ENCODE measurements at places on chromosomes 12 and 14. TPM values are rescaled to one million over a fixed set of nuclear protein-coding genes. Genes with fewer than 3 reads are reported as not detected.

Gene KRT74
- not detected for total RNA-seq

Gene SMIM10L1
- 4.7 TPM for total RNA-seq

Gene GALNT4
- 9.0 TPM for total RNA-seq

Gene IL31
- total RNA-seq: not detected

Gene CLEC2A
- not detected for total RNA-seq

Gene FIGNL2
- under 0.01 TPM for total RNA-seq

Gene DHRS4L2
- 12.5 TPM for total RNA-seq

Gene TSPAN19
- total RNA-seq: not detected

Gene B4GALNT3
- total RNA-seq: not detected

Gene GAS2L3
- 15.6 TPM for total RNA-seq

Gene WNT5B
- 102 TPM for total RNA-seq

Gene TMEM30B
- under 0.01 TPM for total RNA-seq

Gene MYO1A
- total RNA-seq: under 0.01 TPM

Gene OR6J1
- not detected for total RNA-seq

Gene RNF212B
- total RNA-seq: not detected

Gene BDKRB2
- 73.1 TPM for total RNA-seq

Gene HOXC11
- not detected for total RNA-seq

Gene ERG28
- 1.9 TPM for total RNA-seq

Gene MEG3
- 32.5 TPM for total RNA-seq

Gene KLRF1
- total RNA-seq: not detected

Gene AKAP5
- 0.72 TPM for total RNA-seq

Gene C3AR1
- 0.28 TPM for total RNA-seq

Gene TGM1
- total RNA-seq: 0.56 TPM

Gene FERMT2
- total RNA-seq: 217 TPM

Gene TTC8
- 48.9 TPM for total RNA-seq

Gene CYP46A1
- under 0.01 TPM for total RNA-seq

Gene FBLN5
- total RNA-seq: 9.7 TPM

Gene DDX55
- 14.4 TPM for total RNA-seq

Gene COX8C
- total RNA-seq: not detected

Gene MAP1LC3B2
- total RNA-seq: not detected

Gene CLIP1
- total RNA-seq: 54.8 TPM

Gene TMPRSS12
- total RNA-seq: not detected

Gene LRP6
- 41.4 TPM for total RNA-seq
